ENCODE measurements at places on chromosomes 6 and 20.
A peak's percentile ranks its signal among the peaks of the same experiment; 100 is the strongest.

GRCh38 chr6:38638941-38639497 lies 710 bp downstream of the BTBD9 start:
- peak; percentile 44 for DNase-seq

DNA sequence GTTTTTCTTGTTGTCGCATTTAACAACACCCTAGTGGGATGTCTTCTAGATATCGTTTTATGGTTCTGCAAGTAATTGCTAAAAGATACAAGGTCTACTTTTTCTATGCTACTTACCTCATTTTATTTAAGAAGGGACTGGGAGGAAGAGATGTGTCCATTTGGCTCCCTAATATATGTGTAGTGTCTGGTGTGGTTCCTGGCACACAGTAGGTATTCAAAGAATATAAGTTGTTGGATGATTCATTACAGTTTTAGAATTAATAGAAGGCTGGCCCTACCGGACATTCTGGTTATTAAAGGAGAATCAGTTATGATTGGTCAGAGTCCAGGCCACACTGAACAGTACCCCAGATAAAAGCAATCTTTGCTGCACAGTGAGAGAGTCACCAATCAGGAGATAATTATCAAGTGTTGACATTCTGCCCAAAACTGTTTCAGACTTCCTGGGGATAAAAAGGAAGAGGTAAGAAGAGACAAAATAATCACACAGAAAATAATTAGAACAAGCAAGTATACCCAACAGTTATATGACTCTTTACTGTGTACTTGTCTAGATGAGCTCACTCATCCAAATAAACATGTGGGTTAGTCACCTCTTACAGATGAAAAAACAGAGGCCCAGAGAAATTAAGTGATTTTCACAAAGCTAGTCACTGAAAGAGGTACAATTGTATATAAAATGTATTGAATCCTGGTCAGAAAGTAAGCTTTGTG lies 7.0 kb downstream of the TMEM244 start:
- DNase-seq = no peak

- DNase-seq = no peak
Measured at GRCh38 chr6:100818066-100818465, 63.1 kb downstream of the ASCC3 start.

DNA sequence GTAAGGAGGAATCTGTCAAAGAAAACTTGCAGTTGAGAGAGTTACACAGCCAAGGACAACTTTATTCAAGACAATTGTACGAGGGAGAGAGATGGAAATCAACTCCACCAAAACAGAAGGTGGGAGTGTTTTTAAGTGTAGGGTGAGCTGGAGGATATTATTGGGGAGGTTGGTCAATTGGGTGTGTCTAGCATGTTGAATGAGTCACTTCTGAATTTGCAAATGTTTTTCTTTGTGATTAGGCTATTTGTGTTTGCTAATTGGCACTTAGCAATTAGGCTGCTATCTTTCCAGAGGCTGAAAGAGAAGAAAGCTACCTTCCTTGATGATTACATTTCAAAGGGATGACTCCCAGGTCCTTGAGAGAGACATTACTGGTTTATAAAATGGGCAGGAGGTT lies 441.1 kb downstream of the MEI4 start:
- no peak for DNase-seq

GRCh38 chr6:129605967-129606366 lies 104.0 kb downstream of the ARHGAP18 start:
- DNase-seq = no peak

DNA sequence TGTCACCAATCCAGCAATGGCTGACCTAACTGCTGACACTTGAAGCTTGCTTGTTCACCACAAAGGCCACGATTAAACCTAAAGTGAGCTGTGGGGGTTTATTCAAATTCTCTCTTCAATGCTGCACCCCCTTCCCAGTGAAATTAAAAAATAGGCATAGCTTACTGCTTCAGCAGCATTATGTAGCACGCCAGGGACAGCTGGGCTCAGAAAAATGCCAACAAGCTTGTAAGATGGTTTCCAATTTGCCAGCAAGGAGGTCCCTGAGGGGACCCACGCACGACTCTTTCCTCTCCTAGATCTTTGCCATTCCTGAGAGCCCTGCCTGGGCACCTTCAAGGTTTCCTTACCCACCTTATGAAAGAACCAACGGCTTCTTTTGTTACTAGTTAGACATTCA lies 113.5 kb upstream of the CDH4 start:
- no peak for DNase-seq

DNA sequence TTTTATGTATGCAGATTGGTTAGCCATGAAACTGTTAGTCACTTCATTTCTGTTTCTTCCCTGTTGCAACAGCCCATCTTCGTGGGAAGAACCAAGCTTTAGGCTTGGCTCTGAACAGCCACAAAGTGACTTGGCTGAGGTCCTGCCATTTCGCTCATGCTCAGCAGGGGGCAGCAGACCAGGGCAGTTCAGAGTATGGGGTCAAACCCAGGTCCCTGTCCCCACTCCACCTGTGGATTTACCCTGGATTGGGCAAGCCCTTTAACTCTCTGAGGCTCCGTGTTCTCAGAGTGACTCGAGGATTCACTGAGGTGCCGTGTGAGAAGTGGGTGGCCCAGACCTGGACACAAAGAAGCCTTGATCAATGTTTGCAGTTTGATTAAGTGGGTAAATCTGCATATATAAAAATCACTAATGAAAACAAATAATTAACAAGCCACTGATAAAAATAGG lies 19.8 kb upstream of the MAP1LC3A start:
- no peak for DNase-seq

DNA sequence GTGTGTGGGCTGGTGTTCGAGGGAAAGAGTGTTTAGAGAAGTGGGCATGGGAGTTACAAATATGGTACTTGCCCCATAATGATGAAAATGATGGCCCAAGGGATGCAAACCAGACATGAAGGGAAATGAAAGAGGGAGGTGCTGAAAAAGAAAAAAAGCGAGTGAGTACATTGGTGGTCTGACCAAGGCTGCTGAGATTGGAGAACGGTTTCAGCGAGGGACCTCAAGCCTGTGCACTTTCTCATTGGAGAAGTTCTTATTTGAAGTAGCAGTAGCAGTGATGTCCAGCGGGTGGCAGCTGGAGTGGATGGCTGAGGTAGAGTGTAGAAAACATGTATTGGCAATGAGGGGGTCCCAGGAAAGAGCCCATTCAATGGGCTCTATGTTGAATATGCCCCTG lies 54.8 kb downstream of the TNFAIP3 start:
- no peak for DNase-seq

- no peak for DNase-seq
Measured at GRCh38 chr6:24520929-24521546, 26.3 kb downstream of the ALDH5A1 start.

GRCh38 chr6:45327956-45328522 lies at the start of gene RUNX2:
RUNX2 (plus strand) TSS chr6:45328330; CDS start chr6:45328727, 397 bp downstream.
- no peak for DNase-seq

GRCh38 chr6:56404599-56404998 lies 157.2 kb upstream of the COL21A1 start:
- DNase-seq = no peak

GRCh38 chr20:50572938-50573777 lies 63.0 kb downstream of the PTPN1 start:
- no peak for DNase-seq

DNA sequence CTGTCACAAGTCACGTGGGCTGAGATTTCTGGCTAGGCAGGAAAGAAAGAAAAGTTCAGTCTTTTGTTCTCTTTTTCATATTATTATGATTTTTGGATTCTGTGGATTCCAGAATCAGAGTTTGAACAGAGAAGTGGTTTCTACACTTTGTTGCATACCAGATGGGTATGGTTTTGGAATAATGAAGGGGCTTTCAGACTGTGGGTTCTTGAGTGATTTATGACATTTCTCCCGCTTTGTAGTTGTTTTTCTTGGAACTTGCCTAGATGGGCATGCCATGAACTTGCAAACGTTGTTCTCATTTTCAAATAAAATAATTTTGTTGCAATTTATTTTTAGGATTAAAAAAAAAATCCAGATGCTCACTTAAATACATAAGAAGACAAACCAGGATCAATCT lies 34.4 kb downstream of the CBFA2T2 start:
- DNase-seq = no peak

DNA sequence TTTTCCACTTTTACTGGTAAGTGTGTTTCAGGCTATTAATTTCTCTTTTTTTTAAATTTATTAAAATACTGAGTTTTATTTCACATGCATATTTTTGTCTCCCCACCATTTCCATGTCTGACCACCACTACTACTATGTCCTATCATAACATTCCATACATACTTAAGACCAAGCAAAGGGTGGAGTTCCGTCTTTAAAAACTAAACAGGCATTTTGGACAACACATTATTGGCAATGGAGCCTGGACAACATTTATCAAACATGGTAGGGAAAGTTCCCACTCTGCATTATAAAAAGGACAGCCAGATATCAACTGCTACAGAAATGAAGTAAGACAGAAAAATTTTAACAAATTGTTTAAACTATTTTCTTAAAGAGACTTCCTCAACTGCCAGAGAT lies 91.9 kb downstream of the LMBRD1 start:
- DNase-seq = no peak

- no peak for DNase-seq
Measured at GRCh38 chr20:37918035-37918434, 15.1 kb downstream of the VSTM2L start.

DNA sequence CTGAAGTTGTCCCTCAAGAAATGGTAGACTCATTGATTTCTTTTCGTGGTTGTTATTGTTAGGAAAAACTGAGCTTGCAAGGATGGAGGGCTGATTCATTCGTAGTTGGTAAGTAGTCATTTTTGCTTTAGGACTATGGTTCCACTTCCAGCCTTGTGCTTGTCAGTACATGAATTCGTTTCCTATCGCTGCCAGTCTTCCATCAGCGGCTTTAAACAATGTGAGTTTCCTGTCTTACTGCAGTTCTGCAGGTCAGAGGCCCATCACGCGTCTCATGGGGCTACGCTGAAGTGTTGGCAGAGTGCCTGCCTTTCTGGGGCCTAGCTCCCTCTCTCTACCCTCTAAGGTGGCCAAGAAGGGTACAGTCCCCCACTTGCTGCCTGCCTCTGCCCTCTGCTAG lies 11.4 kb upstream of the MDFI start:
- DNase-seq = no peak

- no peak for DNase-seq
Measured at GRCh38 chr20:47524015-47524784, 22.5 kb downstream of the NCOA3 start.

DNA sequence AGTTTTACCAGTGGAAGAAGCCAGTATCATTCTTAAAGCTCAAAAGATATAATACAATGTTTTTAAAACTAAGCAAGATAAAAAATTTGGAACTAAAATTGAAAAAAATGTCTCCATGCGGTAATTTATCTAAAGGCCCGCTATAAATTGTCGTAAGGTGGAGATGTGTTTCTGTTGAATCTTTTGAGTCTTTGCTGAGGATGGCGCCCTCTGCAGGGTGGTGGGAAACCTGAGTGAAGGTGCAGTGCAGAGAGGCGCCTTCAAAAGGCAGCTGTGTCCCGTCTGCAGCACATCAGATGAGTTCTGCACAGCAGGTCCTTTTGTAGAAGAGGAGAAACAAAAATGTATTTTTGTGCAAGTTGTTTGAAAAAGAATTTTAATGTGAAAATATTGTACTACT lies 29.4 kb upstream of the KIF25 start:
- DNase-seq = no peak

- DNase-seq = no peak
Measured at GRCh38 chr20:49482621-49483017, at the start of gene KCNB1. KCNB1 (minus strand) TSS chr20:49482668; CDS start chr20:49482480, 188 bp downstream.

DNA sequence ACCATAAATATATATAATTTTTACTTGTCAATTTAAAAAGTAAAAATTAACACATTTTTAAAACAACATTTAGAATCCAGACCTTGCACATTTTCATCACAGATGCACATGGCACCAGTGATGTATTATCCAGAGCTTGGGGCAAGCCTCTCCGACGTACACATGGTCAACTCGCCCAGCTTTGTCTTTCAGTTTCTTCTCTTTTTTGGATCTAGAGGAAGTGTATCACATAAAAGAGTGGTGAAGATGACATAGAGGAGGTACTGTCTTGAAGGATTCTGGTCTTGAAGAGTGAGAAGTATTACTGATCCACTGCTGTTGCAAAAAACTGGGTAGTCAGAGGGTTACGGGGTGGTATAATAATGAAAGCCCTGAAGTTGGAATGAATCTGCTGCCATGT lies 46.9 kb upstream of the TAB2 start:
- DNase-seq = no peak

DNA sequence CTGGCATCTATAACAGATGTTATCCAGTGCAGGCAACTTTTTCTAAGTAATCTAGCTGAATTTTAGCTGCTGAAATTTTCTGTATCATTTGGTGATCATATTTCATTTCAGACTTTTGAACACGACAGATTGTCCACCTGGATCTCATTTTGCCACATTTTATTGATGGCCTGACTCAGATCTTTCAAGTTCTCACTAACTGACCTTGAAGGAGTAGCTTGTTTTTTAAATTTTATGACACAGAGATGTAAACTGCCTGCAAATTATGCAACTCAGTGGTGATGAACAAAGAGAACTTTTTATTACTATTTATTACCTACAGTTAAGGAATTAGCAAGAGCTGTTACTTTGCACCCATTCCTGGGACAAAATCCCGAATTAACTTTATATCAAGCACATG lies 366.4 kb downstream of the PAX1 start:
- DNase-seq = no peak

DNA sequence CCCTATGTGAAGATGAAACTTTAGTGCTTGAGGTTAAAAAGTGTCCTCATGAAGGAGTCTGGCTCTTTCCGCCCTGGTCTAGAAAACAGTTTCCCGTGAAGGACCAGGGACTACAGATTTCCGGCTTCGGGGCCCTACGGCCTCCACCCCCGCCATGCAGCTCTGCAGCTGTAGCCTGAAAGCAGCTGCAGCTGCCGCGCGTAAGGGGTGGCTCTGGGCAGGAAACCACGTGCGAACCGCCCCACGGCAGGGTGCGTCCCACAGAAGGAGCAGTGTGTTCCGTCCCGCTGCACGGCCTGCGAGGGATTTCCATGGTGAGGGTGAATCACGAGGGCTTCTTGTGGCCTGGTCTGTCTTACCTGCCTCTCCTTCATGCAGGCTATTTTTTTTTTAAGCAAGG lies 117.0 kb downstream of the ERMARD start:
- peak; percentile 57 for DNase-seq

DNA sequence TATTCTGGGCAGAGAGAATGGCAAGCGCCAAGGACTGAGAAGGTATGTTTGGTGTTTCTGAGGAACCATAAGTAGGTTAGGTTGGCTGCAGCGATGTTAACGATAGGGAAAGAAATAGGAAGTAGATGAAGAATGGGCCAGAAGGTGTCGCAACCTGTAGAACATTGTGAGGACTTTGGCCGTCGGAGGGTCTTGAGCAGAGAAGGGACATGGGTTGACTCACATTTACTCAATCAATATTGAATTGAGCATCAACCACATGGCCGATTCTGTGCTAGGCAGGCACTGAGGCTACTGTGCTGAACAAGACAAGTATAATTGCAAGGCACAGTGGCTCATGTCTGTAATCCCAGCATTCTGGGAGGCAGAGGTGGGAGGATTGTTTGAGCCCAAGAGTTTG lies 26.8 kb upstream of the RPN2 start:
- DNase-seq = no peak

DNA sequence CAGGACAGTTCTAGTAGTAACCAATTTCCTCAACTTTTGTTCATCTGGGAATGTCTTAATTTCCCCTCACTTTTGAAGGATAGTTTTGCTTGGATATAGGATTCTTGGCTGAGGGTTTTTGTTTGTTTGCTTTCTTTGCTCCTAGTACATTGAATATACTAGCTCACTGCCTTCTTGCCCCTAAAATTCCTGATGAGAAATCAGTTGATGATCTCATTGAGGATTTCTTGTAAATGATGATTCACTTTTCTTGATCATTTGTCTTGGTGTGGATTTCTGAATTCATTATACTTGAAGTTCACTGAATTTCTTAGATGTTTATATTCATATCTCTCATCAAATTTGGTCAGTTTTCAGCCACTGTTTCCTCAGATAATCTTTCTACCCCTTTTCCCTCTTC lies 49.1 kb upstream of the PRDM1 start:
- no peak for DNase-seq
